ENCODE measurements at places on chromosomes 1 and 21. TPM values are rescaled to one million over a fixed set of nuclear protein-coding genes. Genes with fewer than 3 reads are reported as not detected.

- no peak for DNase-seq
Measured at GRCh38 chr1:24981631-24982005, 51.5 kb upstream of the RUNX3 start.

Gene TNFSF4
- 1.6 TPM for polyA plus RNA-seq

- DNase-seq = no peak
Measured at GRCh38 chr1:64624218-64624713, 120.6 kb upstream of the RAVER2 start.

DNA sequence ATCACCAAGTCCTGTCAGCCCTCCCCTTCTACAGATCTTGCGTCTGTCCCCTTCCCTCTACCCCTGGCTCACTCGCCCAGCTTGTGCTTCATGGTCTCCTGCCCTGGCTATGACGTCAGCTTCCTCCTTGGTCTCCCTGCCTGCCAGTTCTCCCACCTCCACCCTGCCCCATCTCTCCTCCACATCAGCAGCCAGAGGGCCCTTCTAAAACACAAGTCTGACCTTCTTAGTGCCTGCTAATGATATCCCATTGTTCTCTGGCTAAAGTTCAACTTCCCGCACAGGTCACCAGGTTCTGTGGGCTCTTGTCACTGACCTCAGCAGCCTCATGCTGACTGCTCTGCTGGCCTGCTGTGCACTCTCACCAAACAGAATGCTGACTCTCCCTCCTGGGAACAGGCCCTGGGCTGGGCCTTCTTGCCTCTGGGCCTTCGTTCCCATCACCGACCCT lies 24.7 kb upstream of the MYCL start:
- peak; percentile 61 for DNase-seq

GRCh38 chr21:39176271-39176709 lies 7.0 kb downstream of the PSMG1 start:
- no peak for DNase-seq

Gene CYP2J2
- polyA plus RNA-seq = 2.5 TPM

- DNase-seq = no peak
Measured at GRCh38 chr1:200034761-200035396, 7.4 kb downstream of the NR5A2 start.

Gene C1QB
- 17.0 TPM for polyA plus RNA-seq

DNA sequence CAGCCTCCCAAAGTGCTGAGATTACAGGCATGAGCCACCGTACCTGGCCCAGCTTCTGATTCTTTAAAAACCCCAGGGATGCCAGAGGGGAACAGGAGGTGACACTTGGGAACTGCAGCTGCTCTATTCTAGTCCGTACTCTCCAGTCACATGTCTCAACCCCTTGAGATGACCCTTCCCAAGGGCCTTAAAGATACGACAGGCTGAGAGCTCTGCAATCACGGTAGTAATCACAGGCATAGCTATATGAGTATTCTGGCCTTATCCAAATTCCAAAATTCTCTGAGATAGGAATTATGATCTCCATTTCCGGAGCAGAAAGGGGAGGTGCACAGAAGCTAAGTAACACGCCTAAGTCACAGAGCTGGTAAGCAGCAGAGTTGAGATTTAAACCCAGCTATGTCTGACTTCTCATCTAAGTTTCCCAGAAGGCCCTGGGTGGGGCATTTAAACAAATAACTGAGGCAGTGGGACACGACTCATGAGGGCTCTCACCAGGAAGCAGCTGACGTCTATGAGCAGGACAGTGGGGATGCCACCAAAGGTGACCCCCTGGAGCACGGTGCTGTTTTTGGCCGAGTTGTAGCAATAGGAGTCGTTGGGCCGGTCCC lies 5.2 kb downstream of the TMEM63A start:
- no peak for DNase-seq

DNA sequence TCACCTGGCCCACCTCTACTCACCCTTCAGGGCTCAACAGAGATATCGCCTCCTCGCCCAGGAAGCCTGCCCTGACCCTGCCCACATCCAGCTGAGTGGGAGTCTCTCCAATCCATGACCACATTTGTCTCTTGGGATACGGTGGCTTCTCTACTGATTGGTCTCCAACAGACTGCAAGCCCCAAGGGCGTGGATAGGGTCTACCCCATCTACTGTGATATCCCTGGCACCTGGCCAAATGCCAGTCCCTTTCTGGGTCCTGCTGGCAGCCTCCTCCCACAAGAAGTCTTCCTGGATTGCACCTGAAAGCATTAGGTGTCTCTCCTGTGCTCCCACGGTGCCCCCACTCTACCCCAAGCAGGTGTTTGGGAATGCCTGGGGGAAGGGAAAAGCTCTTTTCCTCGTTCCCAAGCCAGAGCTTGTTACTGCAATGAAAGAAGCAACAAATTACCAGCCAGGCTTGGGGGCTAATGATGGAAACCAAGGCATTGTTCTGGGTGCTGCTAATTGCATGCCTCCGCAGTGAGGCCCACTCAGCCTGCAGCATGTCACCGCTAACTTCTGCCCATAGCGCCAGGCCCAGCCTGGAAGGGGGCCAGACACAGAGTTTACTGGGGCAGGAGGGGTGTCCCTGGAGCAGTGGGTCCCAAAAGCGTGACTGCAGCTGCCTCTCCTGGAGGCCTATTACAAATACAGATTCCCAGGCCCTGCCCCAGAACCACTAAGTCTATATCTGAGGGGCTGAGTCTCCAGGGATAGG lies 90.7 kb upstream of the IFFO2 start:
- DNase-seq = no peak
